Stimulated activated CD4-positive, alpha-beta T cell treated with anti-CD3 and anti-CD28 coated beads, Interleukin-1b, Interleukin-23, amount 100 ng/mL, for 48 hours (primary cell): ENCODE measurements at places on chromosomes 2 and 18.

DNA sequence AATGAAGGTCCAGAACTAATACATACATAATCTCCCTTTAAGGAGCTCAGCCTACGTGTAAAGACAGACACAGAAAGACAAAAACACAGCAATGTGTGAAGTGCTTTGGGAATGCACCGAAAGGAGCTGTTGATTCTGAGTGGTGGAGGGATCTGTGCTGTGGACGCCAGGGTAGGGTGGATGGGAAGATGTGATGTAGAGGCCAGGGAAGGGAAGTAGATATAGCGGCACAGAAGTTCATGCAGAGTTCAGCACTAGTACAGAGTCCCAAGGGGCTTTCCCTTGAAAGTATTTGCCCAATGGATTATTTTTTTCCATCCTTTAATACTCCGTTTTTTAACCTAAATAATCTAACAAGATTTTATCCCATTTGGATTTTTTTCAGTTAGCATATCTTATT, 32.1 kb upstream of the DOCK10 start:
- DNase-seq, result no peak

DNA sequence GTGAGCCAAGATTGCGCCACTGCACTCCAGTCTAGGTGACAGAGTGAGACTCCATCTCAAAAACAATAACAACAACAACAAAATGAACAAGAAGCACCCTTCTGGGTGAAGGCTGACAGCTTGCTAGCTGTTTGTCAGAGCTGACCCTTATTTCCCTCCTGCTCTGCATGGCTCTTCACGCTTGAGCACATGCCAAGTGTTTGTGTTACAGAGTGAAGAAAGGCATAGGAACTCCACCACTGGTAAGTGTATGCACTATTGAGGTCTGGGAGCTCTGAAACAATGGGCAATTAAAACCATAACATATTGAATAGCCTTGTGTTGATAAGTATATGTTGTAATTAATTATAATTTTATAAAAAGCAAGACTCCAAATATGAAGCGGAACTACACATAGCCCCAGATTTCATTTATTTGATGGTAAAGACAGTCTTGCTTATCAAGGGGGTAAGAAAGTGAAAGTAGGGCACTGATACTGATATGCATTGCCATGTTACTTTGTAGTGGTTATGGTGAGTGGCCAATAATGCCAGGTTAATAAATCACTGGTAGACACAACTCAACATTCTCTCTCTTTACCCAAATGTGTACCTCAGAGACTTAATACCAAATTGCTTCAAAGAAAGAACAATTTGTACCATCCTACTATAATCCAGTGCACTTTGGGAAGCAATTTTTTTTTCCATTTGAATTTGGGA, 163.4 kb downstream of the VWC2L start:
- no peak for DNase-seq

- DNase-seq, result no peak
Observed at GRCh38 chr2:33207151-33207740, 260.5 kb downstream of the LTBP1 start.

- DNase-seq, result no peak
Observed at GRCh38 chr18:74725690-74726089, 128.0 kb downstream of the ZNF407 start.

- DNase-seq, result peak; percentile 31
Observed at GRCh38 chr2:118847762-118848172, 319 bp upstream of the EN1 start.

- DNase-seq, result no peak
Observed at GRCh38 chr2:114056294-114057143, 166.6 kb downstream of the ACTR3 start.

GRCh38 chr18:74598350-74599001, 806 bp downstream of the ZNF407 start:
- DNase-seq, result peak; percentile 71

DNA sequence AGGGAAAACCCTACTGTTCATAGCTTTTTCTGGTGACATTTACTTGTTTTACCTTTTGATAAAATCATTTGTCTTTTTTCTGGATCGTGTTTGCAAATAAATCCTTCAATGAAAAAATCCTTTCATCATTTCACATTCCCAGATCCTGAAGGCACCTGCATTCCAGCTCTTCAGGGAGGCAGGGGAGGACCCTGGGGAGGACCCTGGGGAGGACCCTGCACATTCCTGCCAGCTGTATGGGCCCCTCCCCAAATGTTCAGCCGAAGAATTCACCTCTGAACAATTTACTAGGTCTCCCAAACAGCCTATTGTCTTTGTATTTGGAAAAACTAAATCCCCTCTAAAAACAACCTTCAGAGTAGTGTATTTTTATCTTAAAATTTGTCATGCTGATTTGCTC, 558.4 kb upstream of the ID2 start:
- DNase-seq, result no peak

- DNase-seq, result no peak
Observed at GRCh38 chr2:74864728-74865722, 31.1 kb downstream of the HK2 start.

DNA sequence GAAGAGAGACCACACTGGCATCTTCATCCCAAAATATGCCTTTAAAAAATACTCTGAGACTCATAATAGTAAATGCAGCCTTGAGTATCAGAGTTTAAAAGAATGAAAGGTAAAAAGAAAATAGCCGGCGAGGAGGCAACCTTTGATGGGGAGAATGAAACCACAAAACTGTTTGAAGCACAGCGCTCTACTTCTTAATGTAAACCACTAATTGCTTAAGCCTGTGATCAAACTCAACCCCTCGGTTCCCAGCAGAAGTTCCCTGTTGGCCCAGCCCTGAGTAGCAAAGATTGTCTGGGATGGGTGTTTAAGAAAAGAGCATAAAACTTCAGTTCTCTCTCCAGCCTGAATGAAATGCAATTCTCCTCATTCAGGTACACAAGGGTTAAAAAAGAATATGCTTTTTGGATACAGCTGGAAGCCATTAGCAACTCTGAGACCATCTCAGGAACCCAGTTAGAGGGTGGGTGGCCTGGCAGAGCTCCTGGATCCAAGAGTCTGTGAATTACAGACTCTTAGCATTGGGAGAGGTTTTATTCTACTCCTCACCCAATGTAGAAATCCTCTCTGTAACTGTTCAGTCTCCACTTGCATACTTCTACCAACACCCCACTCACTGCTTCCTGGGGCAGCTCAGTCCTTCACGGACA, 44.8 kb downstream of the VIT start:
- no peak for DNase-seq

DNA sequence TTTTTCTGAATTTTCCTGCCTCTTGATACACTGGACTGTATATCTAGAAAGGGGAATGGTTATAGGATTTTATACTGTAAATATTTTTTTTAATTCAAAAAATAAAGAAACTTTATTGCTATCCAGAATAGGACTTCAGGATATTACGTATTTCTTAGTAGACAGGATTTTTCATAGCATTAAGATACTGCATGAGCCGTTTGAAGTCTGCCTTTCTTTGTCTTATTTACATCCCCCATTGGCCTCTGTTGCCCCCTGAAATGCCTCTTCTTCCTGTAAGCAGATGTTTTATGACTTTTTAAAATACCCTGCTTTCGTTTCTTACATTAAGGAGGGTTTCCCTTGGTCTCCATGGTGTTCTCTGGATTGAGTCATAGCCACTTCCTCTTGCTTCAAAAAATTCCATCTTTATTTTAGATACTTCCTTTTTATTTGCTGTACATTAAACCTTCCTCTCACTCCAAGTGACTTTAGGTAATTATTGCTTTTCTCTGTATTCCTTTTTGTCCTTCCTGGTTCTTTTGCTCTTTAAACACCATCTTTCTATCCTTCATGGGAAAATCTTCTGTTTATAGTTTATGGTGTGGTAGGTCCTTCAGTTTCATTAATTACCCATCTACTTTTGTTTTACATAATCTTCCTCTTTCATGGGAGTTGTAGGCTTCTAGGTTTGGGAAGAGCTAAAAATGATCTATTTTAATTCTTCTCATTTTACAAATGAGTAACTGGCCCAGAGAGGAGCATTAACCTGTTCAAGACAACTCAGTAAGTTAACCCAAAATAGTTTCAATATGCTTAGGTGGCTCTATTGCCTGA, 72.6 kb downstream of the ZNF532 start:
- DNase-seq, result no peak

DNA sequence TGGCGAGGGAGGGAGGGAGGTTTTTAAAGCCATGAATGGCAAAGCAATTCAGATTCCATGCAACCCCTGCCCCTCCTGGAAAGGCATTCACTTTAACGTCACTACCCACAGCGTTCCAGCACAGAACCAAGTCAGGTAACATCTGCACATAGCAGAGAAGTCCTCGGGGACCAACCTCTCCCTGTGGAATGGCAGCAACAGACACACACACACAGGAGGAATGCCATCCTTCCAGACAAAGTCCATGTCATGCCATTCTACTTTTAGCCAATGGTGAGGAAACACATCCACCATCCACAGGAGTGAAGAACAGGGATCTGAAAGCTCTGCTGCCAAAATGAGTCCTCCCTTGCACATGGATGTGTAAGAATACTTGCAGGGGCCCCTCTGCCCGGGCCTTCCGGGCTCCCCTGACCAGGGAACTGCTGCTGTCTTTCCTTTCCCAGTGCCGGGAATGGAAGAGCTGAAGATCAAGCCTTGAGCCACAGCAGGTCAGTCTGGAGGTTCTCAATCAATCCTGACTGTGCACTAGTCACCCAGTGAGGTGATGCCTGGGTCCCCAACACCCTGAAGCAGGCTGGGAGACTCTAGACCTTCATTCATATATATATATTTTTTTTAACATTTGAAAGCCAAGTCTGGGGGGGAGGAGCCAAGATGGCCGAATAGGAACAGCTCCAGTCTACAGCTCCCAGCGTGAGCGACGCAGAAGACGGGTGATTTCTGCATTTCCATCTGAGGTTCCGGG, 63.7 kb downstream of the UXS1 start:
- DNase-seq, result no peak

GRCh38 chr2:42474765-42475454, 18.9 kb downstream of the KCNG3 start:
- DNase-seq, result no peak

- DNase-seq, result no peak
Observed at GRCh38 chr2:210421916-210422315, 54.6 kb downstream of the LANCL1 start.

DNA sequence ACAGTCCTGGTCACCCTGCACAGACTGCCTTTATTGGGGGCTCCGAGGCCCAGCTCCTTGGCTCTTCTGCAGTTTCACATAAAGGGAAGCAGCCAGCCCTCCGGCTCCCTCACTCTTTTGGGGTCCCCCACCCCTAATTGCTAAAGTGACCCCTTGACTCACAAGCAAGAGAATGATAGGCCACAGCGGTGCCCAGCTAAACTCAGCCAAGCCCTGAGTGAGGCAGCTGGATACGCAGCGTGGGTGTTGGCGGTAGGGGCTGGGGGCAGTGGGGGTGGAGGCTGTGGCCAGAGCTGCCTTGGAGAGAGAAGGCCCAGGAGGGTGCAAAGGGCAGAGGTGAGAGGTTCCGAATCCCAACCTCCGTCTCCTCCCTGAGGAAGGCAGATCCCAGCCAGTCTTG, 25.5 kb upstream of the ALPP start:
- DNase-seq, result no peak

GRCh38 chr2:76307495-76307894, 596.8 kb upstream of the GCFC2 start:
- DNase-seq, result no peak

DNA sequence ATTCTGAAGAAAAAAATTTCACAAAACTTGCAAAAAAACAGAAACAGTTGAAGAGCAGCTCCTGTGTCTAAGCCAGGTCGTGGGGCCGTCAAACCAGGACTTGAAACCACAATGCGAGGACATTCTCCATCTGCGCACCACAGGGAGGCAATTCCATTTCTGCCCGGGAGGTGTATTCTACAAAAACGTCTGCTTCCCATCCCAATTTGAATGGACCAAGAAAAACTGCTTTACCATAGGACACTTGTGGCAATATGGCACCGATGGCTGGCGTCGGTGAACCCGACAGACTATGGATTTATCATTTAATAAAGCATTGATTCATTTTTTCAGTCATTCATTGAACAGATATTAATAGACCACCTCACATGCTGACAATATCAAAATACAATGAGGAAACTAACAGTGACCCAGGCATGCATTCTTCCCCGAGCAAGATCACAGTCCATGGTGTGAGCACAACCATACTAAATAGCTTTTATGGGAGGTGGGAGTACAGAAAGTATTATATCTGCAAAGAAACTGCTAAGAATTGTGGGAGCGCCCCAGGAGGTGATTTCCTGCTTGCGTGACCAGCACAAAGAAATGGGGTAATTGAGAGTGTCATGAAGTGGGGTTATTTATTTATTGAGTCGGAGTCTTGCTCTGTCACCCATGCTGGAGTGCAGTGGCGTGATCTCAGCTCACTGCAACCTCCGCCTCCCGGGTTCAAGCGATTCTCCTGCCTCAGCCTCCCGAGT, 10.5 kb upstream of the ZAP70 start:
- no peak for DNase-seq

- DNase-seq, result no peak
Observed at GRCh38 chr18:77316008-77316407, 66.4 kb downstream of the GALR1 start.

DNA sequence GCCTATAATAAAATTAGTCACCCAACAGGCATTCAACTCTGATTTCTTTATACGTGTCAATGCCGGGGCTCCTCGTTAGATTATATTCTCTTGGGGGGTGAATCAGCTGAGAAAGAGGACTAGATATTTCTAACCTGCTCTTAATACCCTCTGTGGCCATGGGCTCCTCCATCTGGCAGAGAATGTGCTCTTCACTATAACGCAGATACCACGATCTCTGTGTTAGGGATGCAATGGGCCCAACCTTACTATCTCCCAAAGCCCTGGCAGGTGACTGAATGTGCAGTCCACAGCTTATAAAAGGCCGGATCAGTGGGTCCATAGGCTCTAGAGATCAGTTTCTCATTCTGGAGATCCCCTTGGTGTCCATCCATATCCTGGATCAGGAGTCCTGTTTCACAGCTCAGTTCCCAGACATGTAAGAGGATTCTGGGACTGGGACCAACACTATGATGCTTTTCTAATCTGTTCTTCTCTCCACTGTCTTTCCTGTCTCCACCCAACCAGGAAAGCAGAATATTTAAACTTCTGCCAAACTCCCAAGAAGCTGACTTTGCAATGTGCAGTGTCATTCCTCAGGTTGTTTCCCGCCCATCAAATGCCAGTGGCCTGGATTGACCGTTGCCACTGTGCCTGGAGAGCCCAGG, 71.4 kb upstream of the CELF4 start:
- DNase-seq, result no peak

DNA sequence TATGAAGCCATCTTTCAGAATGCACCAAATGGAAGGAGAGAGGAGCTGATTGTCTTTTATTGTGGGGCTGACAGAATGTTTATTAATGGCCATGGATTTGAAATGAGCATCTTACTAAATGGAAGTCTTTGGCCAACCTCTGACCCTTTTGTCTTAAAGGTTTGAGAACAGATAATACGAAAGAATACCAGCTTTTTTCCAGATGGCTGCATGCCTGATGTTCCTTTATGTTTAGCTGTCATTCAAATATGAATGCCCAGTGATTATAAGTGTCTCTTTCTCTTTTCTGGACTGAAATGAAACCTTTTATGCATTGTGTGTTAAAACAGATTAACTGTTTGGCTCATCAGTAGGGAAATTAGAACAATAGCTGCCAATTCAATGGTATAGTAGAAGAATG, 46.0 kb downstream of the PARD3B start:
- no peak for DNase-seq

- DNase-seq, result peak; percentile 82
Observed at GRCh38 chr2:74457549-74458131, 598 bp upstream of the WBP1 start.

- no peak for DNase-seq
Observed at GRCh38 chr2:41204315-41204714, 752.4 kb upstream of the SLC8A1 start.
